Pulmonary artery endothelial cell (primary cell): ENCODE measurements at places on chromosomes 12 and 14. TPM values are rescaled to one million over a fixed set of nuclear protein-coding genes. Genes with fewer than 3 reads are reported as not detected.

PRIMA1 gene
- total RNA-seq, result not detected in 2 replicates

KRT82 gene
- total RNA-seq, result not detected in 2 replicates

FGF6 gene
- total RNA-seq, result not detected in 2 replicates

ESRRB gene
- not detected in 2 replicates for total RNA-seq
